ENCODE measurements at places on chromosomes 12 and 14.

DNA sequence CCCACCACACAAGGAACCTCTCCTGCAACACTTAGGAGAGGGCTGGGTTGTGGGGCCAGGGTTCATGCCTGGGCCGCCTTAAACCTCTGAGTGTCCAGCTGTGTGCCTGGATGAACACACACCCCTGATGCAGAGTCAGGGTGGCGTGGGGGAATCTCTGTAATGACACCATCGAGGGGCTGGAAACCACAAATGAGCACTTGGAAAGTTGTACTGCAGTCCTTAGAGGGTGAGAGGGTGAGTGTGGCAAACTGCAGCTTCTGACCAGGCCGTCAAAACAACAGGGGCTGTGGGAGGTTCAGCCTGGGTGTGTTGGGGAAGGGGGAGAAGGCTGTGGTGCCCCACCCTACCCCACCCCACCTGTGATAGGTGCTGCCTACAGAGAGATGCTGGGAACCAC lies 12.4 kb upstream of the KRT5 start:
- no peak for DNase-seq

- DNase-seq, result no peak
These were observed 361.2 kb downstream of the CCER1 start for GRCh38 chr12:90593596-90594295.

DNA sequence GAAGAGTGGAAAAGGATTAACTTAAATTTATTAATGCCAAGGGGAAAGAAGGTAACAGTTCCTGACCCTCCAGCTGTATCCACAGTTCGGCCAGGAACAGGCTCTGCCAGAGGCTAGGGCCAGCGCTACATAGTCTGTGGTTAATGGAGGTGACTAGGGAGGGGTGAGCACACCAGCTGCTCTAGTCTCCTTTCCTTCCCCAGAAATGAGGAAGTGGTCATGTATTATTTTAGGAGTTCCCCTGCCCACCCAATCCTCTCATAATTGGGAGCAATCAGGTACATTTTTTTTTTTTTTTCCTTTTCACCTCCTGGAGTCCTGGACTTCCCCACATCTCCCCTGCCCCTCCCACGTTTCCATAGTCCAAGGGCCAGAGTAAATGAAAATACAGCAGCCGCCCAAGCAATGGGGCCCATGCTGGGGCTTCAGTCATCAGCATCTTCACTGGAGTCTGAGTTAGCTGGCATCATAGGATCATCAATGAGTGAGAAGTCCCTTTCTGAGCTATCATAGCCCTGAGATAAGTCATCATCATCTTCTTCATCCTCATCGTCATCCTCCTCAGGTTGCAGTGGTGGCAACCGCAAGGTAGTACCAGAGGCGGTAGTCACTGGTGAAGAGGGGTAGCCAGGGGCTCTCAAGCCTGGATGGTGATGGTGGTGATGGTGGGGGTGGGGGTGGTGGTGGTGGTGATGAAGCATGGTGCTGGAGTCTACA lies 1.5 kb upstream of the SUPT16H start:
- no peak for DNase-seq

- DNase-seq, result no peak
These were observed 76.3 kb upstream of the RIN3 start for GRCh38 chr14:92437309-92437708.

DNA sequence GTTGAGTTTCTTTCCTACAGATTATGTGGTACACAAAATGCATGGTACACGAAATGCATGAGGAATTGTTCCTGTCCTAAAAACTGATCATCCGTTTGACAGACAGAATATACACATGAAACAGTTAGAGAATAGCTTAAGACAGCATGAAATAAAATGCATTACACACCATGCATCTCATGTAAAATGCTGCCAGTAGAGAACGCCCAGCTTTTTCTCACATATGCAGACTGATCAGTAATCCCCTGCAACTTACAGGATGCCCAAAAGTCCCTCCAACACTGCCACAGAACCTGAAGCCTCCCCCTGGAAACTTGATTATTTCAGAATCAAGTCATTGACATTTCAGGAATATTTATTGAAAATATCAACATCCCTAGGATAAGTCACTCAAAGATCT lies 24.0 kb downstream of the IFNG start:
- no peak for DNase-seq

- DNase-seq, result no peak
These were observed 196.4 kb upstream of the G2E3 start for GRCh38 chr14:30362369-30363218.

DNA sequence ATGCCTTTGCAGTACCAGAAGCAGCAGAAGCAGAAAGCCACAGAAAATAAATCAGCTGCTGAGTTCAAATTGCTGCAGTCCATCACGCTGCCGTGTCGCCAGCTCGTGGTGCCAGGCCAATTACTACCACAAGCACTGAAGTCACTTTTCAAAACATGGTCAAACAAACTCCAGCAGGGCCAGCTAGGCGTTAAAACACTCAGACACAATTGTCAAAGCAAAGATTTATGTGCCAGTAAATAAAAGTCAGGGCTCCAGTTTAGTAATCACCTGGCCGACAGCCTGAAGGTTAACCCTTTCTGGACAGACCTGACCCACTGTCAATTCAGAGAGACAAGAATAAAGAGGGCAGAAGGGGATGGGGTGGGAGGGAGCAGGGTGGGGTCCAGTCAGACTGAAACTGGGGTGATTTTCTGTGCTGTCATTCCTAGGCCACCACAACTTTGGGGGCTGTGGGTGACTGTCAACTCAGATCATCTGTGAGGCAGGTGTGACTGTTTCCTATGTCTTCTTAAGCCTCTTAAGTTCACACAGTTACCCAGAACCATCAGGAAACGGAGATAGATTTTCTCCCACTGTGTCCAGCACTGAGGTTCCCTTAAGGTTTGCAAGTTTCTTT lies 109.8 kb upstream of the FUT8 start:
- DNase-seq, result no peak

- DNase-seq, result no peak
These were observed 64.7 kb downstream of the KIF26A start for GRCh38 chr14:104203071-104203425.

DNA sequence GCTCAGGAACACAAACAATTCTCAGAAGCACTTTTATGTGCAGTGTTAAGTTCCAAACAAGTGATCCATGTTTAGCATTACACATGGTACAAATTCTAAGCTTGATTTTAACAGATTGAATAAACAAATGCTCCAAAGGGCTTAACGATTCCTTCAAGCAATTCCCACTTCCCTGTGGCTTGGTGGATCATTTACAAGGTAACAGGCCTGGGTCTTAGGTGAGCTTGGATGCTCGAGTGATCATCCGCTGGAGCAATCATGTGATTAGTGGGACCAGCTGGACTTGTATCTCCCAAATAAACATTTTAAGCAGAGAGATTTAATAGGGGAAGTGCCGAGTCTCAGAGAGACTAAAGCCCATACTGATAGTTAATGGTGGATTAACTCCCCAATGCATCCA lies 70.7 kb downstream of the CALM1 start:
- no peak for DNase-seq

GRCh38 chr12:79782172-79782900 lies 91.6 kb upstream of the PAWR start:
- no peak for DNase-seq

- DNase-seq, result no peak
These were observed 85.4 kb downstream of the PTCSC3 start for GRCh38 chr14:36091096-36091495.

DNA sequence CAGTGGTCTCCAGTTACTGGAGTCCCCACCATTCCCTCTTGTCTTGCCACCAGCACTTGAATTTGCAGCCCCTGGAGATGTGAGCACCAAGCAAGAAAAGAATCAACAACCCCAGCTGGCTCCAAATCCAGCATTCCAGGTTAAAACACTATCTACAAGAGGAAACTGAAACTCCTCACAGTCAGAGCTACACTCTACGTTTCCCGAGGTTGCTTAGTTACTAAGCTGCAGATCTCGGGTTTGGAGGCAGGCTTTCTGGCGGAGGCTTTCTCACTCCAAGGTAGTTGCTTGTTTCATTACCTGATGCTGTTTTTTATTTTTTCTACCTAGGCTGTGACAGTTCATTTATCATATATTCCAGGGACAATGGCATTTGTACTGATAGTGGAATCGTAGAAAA lies 248.1 kb downstream of the GLT1D1 start:
- DNase-seq, result no peak

DNA sequence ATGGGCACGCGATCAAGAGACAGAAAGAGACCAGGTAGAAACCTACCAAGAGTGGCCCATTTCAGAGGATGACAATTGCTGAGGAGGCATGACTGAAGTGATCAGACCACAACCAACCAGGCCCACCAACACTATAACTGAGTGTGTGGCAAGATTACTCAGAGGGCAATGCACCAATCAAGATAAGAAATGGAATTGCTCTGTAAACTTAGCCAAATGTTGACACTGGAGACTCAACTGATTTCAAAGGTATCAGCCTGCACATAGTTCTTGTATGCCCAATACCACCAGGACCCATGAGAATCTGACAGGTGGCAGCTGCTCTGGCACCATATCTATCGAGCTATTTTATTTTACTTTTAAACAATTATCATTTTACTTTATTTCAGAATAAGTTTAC lies 128.9 kb downstream of the FOXN3 start:
- no peak for DNase-seq

GRCh38 chr14:32984241-32984930 lies 45.7 kb downstream of the NPAS3 start:
- DNase-seq, result no peak

GRCh38 chr12:123254853-123255446 lies 16.7 kb downstream of the CDK2AP1 start:
- no peak for DNase-seq

DNA sequence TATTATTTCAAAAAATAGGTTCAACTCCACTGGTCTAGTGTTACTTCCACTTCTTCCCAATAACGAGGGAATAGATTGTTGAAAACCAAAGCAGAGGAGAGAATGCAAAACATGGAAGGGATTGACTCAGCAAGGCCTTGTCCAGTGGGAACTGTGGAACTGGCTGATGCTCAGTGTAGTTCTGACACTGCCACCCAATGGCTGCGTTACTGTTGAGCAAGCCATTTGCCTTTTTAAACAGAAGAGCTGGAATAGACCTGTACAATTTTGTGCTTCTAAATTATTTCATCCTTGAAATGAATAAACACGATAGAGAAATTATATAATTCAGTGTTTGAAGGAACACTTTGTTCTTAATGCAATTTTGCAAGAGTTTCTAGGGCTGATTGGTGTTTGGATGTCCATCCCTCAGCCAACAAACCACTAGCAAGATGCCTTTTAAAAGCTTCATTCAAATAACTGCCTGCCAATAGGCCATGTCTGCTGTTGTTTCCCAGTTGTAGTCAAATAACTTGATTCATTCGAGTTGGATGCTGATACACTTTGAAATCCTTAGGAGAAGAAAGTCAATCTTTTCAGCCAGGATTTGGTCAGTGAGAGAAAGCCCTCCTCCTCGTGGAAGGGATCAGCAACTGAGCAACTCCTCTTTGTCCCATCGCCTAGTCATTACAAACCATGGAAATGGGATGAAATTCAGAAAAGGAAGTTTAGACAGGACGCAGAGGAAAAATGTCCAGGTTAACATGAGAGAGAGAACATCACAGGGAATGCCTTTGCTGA lies 7.3 kb upstream of the MGP start:
- no peak for DNase-seq

DNA sequence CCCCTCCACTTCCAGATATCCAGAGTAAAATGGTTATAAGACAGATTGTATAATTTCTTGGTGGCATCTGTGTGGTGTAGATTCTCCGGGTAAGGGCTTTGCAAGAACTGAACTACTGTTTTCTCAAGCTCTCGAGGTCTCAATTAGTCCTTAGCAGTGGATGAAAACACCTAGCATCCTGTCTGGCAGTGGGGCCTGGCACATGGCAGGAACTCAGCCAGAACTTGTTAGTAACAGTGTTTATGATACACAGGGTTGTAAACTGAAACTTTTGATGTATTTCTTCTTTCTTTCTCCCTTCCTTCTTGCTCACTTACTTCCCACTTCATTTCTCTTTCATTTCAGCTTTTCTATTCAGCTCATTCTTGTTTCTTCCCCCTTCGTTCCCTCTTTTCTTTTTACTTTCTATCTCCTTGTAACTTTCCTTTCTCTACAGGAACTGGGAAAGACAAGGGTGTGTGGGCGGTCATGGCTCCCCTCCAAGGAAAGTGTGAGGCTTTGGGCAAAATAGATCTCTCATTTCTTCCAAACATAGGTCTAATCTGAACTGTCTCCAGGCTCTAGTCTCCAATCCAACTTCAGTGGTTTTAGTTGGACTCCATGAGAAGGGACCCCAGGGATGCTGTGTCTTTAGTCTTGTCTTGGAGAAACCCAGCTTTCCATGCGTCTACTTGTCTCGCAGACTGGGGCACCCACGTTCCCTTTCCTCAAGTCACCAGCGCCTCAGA lies 159.7 kb downstream of the PAH start:
- DNase-seq, result no peak

GRCh38 chr14:89014569-89014850 lies 190.1 kb downstream of the TTC8 start:
- DNase-seq, result no peak

DNA sequence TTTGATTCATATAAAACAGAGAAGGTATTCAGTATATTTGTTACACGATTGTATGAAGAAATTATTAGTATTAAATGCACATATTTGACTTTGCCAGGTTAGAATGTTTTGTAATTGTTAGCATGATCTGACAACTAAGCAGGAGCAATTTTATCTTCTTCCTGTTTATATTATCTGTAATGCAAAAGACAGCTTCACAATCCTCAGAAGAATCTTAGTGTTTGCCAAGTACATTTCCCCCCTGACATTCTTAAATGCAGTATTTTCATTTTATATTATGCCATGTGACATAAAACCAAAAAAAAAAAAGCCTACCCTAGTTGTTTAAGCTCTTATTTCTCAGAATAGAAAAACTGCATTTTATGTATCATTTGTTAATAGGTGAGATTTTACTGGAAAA lies 469.4 kb downstream of the FOXG1 start:
- DNase-seq, result no peak

DNA sequence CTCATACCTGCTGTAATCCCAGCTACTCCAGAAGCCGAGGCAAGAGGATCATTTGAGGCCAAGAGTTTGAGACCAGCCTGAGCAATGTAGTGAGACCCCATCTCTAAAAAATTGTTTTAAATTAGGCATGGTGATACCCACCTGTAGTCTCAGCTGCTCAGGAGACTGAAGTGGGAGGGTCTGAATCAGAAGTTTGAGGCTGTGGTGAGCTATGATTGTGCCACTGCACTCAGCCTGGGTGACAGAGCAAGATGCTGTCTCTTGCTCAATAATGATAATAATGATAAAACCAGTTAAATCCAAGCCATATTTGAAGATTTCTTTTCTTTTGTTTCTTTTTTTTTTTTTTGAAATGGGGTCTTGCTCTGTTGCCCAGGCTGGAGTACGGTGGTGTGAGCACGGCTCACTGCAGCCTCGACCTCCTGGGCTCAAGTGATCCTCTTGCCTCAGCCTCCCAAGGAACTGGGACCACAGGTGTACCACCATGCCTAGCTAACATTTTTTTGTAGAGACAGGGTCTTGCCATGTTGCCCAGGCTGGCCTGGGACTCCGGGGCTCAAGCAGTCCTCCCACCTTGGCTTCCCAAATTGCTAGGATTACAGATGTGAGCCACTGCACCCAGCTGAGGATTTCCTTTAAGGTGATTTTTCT lies 12.8 kb downstream of the PSMA6 start:
- no peak for DNase-seq

DNA sequence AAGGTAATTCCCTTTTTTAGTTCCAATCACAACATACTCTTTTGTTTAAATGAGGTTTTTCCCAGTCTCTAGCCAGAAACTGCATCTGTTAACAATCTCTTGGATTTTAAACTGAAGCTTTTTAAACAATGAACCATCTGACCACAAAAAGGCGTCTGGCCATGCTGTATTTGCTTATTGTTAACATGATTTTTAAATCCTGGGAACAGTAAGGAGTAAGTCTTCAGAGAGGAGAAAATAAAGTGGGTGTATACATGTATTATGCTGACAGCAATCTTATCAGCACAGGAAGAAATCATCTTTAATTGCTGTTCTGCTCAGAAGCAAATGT lies 106.2 kb downstream of the DAAM1 start:
- no peak for DNase-seq
